ENCODE measurements at places on chromosomes 11 and 22. TPM values are rescaled to one million over a fixed set of nuclear protein-coding genes. Genes with fewer than 3 reads are reported as not detected.

DNA sequence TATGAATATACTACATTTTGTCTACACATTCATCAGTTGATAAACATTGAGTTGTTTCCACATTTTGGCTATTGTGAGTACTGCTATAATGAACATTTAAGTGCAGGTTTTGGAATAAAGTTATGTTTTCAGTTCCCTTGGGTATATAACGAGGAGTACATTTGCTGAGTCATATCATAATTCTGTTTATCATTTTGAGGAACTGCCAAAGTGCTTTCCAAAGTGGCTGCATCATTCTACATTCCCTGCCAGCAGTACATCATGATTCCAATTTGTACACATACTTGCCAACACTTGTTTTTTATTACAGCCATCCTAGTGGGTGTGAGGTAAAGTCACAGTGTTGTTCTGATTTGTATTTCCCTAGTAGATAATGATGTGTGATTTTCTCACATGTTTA lies 1458.6 kb upstream of the TENM4 start:
- DNase-seq = no peak

DNA sequence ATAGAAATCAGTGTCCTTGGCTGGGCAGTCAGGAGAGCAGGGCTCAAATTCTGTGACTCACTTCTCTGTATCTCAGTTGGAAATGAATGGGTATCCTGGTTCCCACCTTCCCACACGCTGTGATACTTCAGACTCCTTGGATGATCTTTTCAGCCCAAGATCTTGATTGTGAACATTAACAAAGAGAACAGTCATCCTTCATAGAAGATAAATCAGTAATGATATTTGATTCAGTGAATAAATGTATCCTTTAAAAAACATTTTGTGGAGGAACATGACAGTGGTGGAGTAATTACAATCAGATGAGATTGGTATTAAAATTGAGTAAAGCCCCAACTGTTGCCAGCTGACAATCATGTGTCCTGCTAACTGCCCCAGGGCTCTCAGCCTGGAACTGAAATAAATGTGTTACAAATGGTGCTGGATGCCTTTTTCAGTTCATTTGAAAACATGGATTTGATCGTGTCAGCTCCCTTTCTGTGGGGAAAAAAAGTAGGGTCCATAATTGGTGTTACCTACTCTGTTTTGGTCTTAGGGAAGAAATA lies 72.9 kb upstream of the OR5AN1 start:
- no peak for DNase-seq

The PRR14L gene
- total RNA-seq = 16.4 TPM

DNA sequence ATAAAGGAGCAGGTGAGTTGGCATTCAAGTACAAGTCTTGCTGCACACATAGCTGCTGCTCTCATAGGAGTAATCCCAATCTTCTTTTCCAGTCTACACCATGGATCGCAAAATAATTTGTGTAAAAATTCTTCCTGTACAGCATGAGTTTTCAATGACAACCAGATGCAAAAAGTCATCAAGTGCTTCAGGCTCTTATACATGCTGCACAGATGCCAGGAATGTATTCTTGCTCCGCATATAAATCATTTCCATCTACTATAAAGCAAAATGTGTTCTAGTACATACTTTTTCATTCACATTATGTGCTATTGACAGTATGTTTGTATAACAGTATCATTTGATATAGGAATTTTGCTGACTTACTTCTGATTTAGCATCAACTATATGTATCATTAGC lies 35.4 kb downstream of the NXPE2 start:
- DNase-seq = no peak

GRCh38 chr11:1055109-1055703 lies 18.7 kb upstream of the MUC6 start:
- peak; percentile 61 for DNase-seq

The APOBEC3C gene
- total RNA-seq = 11.0 TPM

All from sigmoid colon (tissue), 7 donors.